ENCODE measurements at places on chromosomes 16 and 17.

DNA sequence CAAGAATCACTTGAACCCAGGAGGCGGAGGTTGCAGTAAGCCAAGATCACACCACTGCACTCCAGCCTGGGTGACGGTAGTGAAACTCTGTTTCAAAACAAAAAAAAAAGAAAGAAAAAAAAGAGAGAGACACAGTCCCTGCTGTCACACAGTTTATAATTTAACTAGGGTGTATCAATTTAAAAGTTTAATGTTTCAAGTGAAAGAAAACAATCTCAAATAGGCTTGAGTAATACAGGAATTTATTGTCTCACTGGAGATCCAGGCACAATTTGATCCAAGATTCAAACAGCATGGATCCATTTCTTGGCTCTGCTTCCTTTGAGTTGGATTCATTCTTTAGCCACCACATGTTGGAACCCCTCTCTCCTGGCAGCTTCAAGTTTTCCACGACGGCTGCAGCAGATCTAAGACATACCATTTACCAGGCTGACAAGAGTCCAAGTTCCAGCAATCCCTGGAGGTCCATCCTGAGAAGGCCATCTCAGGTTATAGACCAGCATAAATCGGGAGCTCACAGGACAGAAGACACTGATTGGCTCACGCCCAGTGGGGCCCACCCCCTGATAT, 97.5 kb downstream of the YPEL2 start:
- no peaks in the 10 kb centered on the region for H3K36me3 ChIP-seq
- no peak overlapping the region for H3K4me3 ChIP-seq
- DNase-seq = no peak
- peaks cover 8% of the 10 kb centered on the region for H3K27me3 ChIP-seq
- no peak overlapping the region for H3K27ac ChIP-seq
- H3K4me1 ChIP-seq = peaks cover 27% of the 10 kb centered on the region

GRCh38 chr16:48054881-48055601, 100.8 kb downstream of the ABCC12 start:
- peak overlapping the region; percentile 52 for H3K4me3 ChIP-seq
- H3K27ac ChIP-seq = peak overlapping the region; percentile 41
- no peaks in the 10 kb centered on the region for H3K36me3 ChIP-seq
- peaks cover 10% of the 10 kb centered on the region for H3K27me3 ChIP-seq
- H3K4me1 ChIP-seq = peaks cover 17% of the 10 kb centered on the region

DNA sequence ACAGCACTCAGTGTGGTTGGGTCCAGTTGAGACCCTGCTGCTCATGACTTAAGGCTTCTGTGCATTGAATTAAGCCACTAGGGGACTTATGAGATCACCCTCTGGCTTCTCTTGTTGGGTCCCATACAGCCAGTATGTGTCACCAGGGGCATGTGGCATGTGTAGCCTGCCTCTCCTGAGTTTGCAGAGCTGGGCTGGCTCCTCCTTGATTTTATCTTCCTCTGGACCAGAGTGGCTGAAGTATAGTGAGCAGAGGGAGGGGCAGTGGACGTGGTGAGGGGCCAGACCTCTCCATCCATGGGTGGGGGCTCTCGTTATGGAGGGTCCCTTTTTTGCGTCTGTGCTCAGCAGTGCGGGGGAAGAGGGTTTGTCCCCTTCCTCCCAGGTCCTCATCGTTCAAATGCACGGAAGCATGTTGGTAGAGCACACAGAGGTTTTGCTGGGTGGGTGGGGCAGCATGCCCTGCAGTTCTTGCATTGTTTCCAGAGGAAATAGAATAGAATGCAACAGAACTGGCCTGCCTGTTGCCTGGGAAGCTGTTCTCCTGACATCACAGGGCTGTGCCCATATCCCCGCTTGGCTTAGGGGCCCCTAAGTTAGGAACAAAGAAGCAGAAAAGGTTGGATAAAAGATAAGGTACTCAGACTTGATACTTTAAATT, 77.4 kb downstream of the SPECC1 start:
- no peak for DNase-seq
- H3K27ac ChIP-seq = peak overlapping the region; percentile 98
- H3K36me3 ChIP-seq = no peaks in the 10 kb centered on the region
- H3K4me3 ChIP-seq = peak overlapping the region; percentile 62
- H3K4me1 ChIP-seq = peaks cover 23% of the 10 kb centered on the region

DNA sequence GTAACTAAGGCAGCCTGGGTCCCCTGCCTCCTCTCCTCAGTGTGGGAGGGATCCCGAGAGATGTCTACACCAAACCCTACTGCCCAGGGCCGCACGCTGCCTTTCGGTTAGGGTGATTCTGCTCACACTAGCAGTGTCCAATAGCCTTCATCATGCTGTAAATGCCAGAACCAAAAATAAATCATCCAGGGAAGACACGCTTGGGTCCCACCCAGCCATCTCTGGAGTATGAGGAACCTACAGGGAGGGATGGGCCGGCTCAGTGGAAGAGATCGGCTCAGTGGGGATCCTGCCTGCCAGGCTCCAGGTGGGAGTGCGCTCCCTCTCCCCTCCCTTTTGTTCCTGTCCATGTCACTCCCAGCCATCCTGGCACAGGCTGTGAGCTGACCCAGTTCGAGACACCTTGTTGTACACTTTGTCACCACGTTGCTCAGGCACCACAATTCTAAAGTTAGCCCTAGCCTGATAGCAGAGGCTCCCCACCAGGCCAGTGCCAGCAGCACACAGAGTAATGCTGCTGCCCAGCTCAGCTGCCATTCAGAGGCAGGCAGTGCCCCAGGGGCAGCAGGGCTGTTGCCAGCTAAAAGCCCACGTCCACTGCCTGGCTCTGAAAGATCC, 24.5 kb downstream of the PEMT start:
- no peaks in the 10 kb centered on the region for H3K27me3 ChIP-seq
- no peaks in the 10 kb centered on the region for H3K36me3 ChIP-seq
- no peak for DNase-seq
- no peak overlapping the region for H3K4me3 ChIP-seq
- H3K27ac ChIP-seq = no peak overlapping the region

GRCh38 chr16:61074324-61074723, 961.9 kb downstream of the CDH8 start:
- H3K4me1 ChIP-seq = no peaks in the 10 kb centered on the region
- H3K27me3 ChIP-seq = no peaks in the 10 kb centered on the region
- no peaks in the 10 kb centered on the region for H3K36me3 ChIP-seq
- no peak for DNase-seq
- H3K4me3 ChIP-seq = no peak overlapping the region
- no peak overlapping the region for H3K27ac ChIP-seq

DNA sequence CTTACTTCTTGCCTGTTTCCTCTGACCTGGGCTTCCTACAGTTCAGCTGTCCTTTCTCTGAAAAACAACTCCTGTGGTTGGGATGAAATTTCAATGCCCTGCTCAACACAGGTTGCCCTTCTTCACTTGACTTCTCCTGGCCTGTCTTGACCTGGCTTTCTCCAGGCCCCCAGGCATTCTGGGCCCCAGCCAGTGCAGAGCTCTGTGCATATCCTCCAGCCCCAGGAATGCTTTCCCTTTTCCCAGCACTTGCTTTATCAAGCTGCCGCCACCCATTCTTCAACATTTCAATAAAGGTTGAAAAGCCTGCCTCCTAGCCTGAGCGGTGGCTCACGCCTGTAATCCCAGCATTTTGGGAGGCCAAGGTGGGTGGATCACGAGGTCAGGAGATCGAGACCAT, 10.8 kb downstream of the ODAD4 start:
- no peak overlapping the region for H3K4me3 ChIP-seq
- no peaks in the 10 kb centered on the region for H3K36me3 ChIP-seq
- no peaks in the 10 kb centered on the region for H3K27me3 ChIP-seq
- DNase-seq = no peak
- H3K27ac ChIP-seq = peak overlapping the region; percentile 12

DNA sequence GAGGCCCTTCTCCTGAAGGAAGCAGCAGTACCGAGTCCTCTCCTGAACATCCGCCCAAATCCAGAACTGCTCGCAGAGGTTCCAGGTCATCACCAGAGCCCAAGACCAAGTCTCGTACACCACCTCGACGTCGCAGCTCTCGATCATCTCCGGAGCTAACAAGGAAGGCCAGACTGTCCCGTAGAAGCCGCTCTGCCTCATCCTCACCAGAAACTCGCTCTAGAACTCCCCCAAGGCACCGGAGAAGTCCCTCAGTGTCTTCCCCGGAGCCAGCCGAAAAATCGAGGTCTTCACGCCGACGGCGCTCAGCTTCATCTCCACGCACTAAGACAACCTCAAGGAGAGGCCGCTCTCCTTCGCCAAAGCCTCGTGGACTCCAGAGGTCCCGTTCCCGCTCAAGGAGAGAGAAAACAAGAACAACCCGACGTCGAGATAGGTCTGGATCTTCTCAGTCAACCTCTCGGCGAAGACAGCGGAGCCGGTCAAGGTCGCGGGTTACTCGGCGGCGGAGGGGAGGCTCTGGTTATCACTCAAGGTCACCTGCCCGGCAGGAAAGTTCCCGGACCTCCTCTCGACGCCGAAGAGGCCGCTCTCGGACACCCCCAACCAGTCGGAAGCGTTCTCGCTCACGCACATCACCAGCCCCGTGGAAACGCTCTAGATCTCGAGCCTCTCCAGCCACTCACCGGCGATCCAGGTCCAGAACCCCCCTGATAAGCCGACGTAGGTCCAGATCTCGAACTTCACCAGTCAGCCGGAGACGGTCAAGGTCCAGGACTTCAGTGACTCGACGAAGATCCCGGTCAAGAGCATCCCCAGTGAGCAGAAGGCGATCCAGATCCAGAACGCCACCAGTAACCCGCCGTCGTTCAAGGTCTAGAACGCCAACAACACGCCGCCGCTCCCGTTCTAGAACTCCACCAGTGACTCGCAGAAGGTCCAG, 11.3 kb downstream of the ELOB start:
- no peaks in the 10 kb centered on the region for H3K27me3 ChIP-seq
- H3K36me3 ChIP-seq = peaks cover 71% of the 10 kb centered on the region
- peaks cover 6% of the 10 kb centered on the region for H3K4me1 ChIP-seq
- no peak for DNase-seq
- H3K27ac ChIP-seq = no peak overlapping the region

DNA sequence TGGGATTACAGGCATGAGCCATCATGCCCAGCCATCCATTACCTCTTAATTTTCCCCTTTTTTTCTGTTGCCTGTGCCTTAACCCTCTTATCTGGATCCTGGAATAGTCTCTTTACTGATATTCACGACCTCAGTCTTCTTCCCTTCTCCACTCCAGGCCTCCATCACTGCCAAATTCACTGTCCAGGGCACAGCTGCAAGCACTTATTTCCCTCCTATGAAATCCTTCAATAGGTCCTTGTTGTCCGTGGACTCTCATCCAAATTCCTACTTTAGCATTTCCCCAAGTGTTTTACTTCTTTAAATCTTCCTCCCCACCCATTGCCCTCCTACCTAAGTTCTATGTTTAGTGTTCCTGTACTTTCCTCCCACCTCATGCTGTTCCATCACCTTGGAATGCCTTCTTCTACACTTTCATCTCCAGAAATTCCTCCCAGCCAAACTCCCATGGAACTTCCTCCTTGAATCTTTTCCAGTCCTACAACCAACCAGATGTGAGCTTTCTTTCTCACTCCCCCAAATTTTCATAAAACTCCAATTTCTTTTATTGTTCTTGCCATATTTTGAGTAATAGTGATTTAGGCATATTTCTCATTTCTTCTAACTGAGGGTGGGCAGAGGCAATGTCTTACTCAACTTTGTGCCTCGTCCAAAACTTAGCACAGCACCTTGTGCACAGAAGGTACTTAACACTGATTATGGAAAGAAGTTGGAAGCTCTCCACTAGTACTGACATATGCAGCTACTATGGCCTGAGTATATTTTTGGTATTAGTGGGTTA, 35.3 kb downstream of the FAM20A start:
- H3K4me3 ChIP-seq = no peak overlapping the region
- DNase-seq = no peak
- H3K4me1 ChIP-seq = no peaks in the 10 kb centered on the region
- H3K27ac ChIP-seq = no peak overlapping the region
- no peaks in the 10 kb centered on the region for H3K27me3 ChIP-seq
- no peaks in the 10 kb centered on the region for H3K36me3 ChIP-seq

DNA sequence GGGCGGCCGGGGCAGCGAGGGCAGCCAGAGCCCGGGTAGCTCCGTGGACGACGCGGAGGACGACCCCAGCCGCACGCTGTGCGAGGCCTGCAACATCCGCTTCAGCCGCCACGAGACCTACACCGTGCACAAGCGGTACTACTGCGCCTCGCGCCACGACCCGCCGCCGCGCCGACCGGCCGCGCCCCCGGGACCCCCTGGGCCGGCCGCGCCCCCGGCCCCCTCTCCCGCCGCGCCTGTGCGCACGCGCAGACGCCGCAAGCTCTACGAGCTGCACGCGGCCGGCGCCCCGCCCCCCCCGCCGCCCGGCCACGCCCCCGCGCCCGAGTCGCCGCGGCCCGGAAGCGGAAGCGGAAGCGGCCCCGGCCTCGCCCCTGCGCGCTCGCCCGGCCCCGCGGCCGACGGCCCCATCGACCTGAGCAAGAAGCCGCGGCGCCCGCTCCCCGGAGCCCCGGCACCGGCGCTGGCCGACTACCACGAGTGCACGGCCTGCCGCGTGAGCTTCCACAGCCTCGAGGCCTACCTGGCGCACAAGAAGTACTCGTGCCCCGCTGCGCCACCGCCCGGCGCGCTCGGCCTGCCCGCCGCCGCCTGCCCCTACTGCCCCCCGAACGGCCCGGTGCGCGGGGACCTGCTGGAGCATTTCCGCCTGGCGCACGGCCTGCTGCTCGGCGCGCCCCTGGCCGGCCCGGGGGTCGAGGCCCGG, 36.1 kb upstream of the ZC3H18 start:
- no peak overlapping the region for H3K4me3 ChIP-seq
- no peak overlapping the region for H3K27ac ChIP-seq
- H3K27me3 ChIP-seq = peaks cover 12% of the 10 kb centered on the region
- no peaks in the 10 kb centered on the region for H3K36me3 ChIP-seq
- peaks cover 17% of the 10 kb centered on the region for H3K4me1 ChIP-seq

GRCh38 chr16:50745940-50746339, 4.1 kb downstream of the CYLD start:
- H3K27ac ChIP-seq = no peak overlapping the region
- DNase-seq = no peak
- peaks cover 12% of the 10 kb centered on the region for H3K4me1 ChIP-seq
- H3K27me3 ChIP-seq = no peaks in the 10 kb centered on the region
- H3K4me3 ChIP-seq = no peak overlapping the region

GRCh38 chr17:81048827-81049371, 13.9 kb downstream of the BAIAP2 start:
- no peak for DNase-seq
- peak overlapping the region; percentile 4 for H3K27ac ChIP-seq
- peaks cover 44% of the 10 kb centered on the region for H3K4me1 ChIP-seq
- no peak overlapping the region for H3K4me3 ChIP-seq
- H3K36me3 ChIP-seq = peaks cover 3% of the 10 kb centered on the region
- no peaks in the 10 kb centered on the region for H3K27me3 ChIP-seq

- peaks cover 13% of the 10 kb centered on the region for H3K4me1 ChIP-seq
- H3K4me3 ChIP-seq = peak overlapping the region; percentile 93
- no peaks in the 10 kb centered on the region for H3K36me3 ChIP-seq
- H3K27me3 ChIP-seq = no peaks in the 10 kb centered on the region
These were observed 652 bp downstream of the VPS35L start for GRCh38 chr16:19555938-19556771.

GRCh38 chr17:28881533-28882056, 15.9 kb downstream of the FLOT2 start:
- H3K4me3 ChIP-seq = no peak overlapping the region
- H3K36me3 ChIP-seq = peaks cover 9% of the 10 kb centered on the region
- no peak overlapping the region for H3K27ac ChIP-seq

Data from type B pancreatic cell (in vitro differentiated cells).